ENCODE measurements at places on chromosomes 2 and 18. TPM values are rescaled to one million over a fixed set of nuclear protein-coding genes. Genes with fewer than 3 reads are reported as not detected.

DNA sequence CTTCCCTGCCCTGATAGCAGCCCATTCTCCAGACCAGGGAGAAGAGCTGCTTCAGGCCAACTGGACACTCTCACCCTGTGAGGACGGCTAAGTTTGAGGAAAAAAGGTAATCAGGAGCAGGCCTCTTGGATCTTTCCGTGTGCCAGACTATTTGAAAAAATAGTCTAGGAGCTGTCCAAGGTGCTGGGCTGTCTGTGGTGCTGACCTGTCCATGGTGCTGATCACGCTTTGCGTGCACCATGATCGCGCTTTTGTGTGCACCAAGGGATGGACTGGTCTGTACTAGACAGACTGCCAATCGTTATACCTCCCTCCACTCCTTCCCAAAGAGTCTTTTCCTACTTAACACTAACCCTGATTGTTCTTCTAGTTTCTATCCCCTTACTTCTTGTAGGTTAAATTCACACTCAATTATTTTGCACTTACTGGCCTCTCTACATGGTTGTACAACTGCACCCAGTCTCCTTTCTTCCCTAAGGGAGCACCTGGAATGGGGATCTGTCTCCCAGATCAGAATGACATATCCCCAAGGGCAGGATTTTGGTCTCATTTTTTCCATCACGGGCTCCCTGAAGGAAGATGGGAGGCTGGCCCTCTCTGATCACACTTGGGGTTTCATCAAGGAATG, 295.4 kb downstream of the CELF4 start:
- DNase-seq = peak; percentile 12

DNA sequence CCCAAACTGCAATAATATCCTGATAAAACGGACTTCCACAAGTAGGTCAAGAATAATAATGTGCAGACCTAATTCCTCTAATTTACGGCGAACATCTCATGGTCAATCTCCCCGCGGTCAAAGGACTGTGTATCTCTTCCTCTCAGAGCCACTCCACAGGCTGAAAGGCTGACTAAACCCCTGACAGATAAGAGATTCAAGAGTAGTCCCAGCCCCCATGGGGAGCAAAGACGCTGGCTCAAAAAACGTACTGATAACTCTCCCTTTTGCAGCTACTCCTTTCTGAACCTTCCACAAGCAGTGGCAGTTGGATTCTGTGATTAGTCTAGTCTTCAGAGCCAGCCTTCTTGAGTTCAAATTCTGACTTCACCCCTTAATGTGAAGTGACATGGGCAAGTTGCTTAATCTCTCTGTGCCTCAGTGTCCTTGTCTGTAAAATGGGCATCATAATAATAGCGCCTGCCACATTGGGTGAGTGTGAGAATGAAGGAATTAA, 19.7 kb upstream of the IL18R1 start:
- no peak for DNase-seq

DNA sequence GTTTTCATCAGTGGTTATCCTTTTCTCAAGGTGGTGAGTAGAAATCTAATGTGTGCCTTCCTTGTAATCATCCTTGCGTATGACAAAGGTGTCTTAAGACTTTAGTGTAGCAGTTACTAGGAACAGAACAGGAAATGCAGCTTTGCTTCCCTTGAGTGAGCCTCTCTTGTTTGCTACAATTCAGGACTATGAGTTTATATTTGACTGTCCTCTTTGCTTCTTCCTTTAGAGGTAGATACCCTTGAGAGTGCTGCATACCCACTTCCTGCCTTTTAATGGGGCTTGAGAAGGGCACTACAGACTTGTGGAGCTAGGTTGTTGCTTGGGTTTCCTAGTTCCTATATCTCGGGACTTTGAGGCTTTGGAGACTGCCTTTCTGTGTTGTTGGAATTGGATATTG, 3.8 kb downstream of the KCNJ13 start:
- DNase-seq = peak; percentile 87

DNA sequence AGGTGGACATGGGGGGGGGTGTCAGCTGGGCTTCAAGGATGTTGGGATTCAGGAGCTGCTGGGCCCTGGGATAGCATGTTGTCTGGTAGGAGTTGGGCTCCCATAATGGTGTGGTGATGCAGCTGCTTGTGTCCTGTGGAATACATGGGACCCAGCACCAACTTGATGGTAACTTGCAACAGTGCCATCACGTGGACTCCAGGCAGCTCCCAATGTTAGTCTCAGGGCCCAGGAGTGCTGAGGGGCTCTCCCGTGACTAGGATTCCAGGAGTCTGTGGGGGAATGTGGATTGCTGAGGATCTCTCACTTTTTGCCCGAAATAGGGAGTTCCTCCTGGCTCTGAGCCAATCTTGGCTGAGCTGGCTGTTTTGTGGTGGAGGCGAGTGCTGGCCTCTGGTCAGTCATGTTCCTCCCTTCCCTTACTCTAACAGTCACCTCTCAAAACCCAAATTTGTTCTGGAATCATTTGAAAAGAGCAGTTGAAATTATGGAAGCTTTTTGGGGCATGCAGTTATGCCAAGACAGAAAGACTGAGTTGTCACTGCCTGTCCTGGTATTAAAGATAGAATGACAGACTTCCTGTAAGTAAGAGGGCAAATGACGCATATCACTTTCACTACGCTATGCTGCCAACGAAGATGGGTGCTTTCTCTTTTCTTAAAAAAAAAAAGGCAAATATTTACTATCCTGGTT, 607.1 kb downstream of the ADCYAP1 start:
- no peak for DNase-seq

DNA sequence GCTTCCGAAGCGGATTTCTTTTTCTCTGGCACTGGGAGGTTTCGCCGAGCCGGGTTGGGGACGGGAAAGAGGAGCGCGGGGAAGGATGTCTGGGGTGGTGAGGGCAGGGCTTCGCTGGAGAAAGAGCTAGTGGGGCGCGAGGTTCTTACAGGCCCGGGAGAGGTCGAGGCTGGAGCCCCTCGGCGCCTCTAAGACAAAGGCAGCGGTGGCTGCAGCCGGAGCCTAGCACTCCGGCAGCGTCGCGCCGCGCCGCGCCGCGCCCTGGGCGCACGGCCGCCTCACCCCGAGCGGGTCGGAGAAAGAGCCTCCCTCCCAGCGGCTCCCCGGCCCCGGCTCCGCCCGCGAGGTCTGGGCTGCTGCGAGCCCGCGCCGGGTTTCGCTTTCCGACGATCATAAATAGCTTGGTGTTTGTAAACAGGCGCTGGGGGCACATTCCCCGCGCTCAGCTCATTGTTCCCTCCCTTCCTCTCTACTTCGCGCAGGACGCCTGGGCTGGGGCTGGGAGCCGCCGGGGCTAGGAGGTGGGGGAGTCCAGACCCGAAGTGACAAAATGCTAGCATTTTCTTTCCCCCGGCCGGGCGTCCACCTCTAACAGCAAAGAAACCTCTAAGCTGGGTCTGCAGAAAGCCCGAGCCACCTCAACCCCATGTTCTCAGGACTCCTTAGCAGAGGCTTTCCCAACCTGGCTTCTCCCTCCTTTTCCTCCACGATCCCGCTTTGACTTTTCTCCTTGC, 813 bp upstream of the MEIS1 start:
- DNase-seq = peak; percentile 72

GRCh38 chr18:48982266-48982665, 31.5 kb upstream of the SMAD7 start:
- DNase-seq = no peak

- no peak for DNase-seq
Observed at GRCh38 chr2:223877721-223878410, 40.5 kb upstream of the AP1S3 start.

DNA sequence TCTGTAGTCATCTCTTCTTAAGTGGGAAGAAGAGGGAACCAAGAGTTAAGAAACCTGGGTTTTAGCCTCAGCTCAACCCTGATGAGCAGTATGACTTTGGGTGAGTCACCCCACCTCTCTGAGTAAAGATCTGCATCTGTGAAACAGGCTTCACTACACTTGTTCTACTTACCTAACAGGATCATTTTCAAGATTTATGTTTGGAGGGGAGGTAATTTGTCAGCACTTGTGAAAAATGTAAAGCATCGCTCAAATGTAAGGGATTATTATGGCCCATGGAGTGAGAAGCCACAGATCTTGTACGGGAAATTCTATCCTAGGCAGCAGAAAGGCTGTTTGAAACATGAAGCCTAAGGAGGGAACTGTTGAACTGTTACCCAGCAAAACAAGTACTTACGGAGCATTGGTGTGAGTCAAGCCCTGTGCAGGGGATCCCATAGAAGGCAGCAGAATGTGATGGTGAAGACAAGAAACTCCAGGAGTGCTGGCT, 160.6 kb downstream of the PRKCE start:
- DNase-seq = no peak

- no peak for DNase-seq
Observed at GRCh38 chr18:34978533-34978893, 62.7 kb upstream of the MAPRE2 start.

GRCh38 chr18:25251068-25251467, 100.9 kb downstream of the ZNF521 start:
- DNase-seq = no peak

DNA sequence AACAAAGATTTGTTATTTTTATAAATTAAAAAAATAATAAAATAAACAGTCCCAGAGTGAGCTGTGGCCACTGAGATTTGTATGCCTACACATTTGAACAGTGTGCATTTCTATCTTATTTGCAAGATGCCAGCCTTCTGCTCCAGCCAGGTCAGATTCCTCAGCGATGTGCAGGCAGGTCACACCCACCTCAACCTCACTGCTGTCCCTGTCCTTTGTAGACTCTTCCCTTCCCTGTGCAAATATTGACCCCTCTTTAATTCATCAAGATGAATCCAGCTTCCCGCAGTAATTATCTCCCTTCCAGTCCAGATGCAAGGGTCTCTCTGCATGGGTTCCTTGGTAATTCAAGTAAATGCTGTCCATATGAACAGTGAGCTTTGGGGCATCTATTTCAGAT, 256.2 kb downstream of the PIEZO2 start:
- DNase-seq = no peak

DNA sequence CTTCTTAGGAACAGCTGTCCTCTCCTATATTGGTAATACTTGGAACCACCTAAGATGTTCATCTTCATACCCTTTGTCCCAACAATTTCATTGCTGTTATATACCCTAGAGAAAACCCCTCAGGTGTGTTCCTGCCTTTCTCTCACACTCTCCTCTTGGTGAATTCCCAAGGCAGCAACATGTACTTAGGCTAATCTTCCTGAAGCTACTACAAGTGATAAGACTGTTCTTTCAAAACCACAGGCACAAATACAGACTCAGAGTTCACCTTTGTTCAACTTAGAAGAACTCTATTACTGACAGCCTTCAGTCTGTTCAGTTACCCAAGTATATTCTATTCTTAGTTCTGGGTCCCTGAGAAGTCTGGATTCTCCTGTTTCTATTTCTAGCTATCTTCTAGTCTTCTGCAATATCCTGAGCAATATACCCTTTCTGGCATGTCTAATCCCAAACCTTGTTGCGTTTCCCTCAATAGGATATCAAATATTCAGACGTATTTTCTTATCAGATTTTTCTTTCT, 247.7 kb upstream of the STON1 start:
- no peak for DNase-seq

DNA sequence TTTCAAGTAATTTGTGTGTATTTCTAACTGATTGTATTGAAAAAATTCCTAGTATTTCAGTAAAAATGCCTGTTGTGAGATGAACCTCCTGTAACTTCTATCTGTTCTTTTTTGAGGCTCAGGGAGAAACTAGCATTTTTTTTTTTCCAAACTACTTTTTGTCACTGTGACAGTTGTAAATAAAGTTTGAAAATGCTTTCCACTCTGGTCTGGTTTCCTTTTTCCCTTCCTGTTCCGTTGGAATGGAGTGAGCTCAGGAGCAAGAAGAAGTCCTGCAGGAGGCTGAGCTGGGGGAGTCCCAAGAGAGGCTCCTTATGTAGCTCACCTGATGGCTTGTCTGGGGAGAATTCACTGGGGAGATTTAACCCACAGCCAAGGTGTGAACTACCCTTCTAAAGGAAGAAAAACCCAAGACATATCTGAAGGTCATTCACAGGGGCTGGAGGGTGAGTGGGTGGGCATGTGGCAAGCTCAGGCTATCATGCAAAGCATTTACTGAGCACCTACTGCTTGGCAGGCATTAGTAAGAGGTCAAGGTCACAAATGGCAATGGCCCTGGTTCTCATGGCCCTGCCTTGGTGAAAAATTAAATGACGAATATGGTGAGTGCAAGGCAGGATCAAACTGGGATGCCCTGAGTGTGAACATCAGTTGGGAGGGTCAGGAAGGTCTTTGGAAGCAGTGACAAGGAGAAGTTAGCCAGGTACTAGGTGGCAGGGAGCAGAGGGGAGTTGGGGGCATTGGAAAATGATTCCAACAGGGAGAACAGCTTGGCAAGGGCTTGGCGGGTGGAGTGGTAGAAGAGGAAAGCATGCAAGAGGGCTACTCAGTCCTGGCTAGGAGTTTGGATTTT, 28.7 kb downstream of the LBH start:
- no peak for DNase-seq

GRCh38 chr2:236195726-236196125, 27.5 kb upstream of the GBX2 start:
- no peak for DNase-seq

DNA sequence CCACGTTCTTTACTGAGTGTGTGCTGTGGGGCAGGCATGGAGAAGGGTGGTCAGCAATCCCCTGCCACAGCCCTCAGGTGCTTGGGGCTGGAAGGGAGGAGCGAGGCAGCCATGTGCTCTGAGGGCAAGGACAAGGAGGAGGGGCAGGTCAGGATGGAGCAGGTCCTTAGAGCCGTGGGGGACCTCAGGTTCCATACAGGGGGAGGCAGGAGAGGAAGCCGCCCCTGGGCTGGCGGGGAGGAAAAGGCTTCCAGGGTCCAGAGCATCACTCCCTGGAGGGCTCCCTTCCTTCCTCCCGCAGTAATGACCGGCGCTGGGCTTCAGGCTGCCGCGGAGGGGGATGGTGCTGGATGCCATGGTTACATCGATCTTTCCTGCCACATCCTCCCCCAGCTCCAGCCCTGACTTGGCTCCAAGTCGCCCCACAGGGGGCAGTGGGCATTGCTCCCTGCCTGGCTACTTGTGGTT, 6.6 kb downstream of the GAREM2 start:
- no peak for DNase-seq

GRCh38 chr2:44731505-44731904, 210.0 kb upstream of the SIX3 start:
- DNase-seq = no peak

- DNase-seq = no peak
Observed at GRCh38 chr2:109481196-109481555, 132.6 kb downstream of the SEPTIN10 start.

GRCh38 chr2:179855673-179856072, 5.7 kb downstream of the ZNF385B start:
- DNase-seq = no peak

- DNase-seq = no peak
Observed at GRCh38 chr2:231323316-231323715, 72.2 kb upstream of the B3GNT7 start.

GRCh38 chr2:78721355-78722033, 304.0 kb upstream of the REG3G start:
- DNase-seq = no peak

Gene RAB6C
- not detected for total RNA-seq

Gene NR4A2
- 0.59 TPM for total RNA-seq

Gene ACMSD
- total RNA-seq = not detected

Gene AFF3
- 131 TPM for total RNA-seq

Gene AKAIN1
- total RNA-seq = not detected

Gene PHLPP1
- 11.5 TPM for total RNA-seq

Gene MERTK
- total RNA-seq = 0.22 TPM

Gene CRYGB
- not detected for total RNA-seq

Gene GPR155
- total RNA-seq = 1.9 TPM

Gene LRRTM1
- not detected for total RNA-seq

Gene KCNG2
- not detected for total RNA-seq

Gene HAAO
- total RNA-seq = not detected

Gene HOXD12
- 0.25 TPM for total RNA-seq

Gene KRTCAP3
- 6.9 TPM for total RNA-seq

Gene CFAP210
- total RNA-seq = not detected
